Left renal pelvis (tissue), 4 donors: ENCODE measurements at places on chromosomes 7 and 10. TPM values are rescaled to one million over a fixed set of nuclear protein-coding genes. Genes with fewer than 3 reads are reported as not detected.

GRCh38 chr10:8691498-8692017 is 637.1 kb downstream of the GATA3 start:
- DNase-seq, result no peak

CCL24 gene
- not detected for polyA plus RNA-seq

- no peak for DNase-seq
These were observed 5.7 kb downstream of the CYP17A1 start for GRCh38 chr10:102831322-102832071.

AOAH gene
- polyA plus RNA-seq, result 2.4 TPM

SHH gene
- 4.9 TPM for polyA plus RNA-seq

DNA sequence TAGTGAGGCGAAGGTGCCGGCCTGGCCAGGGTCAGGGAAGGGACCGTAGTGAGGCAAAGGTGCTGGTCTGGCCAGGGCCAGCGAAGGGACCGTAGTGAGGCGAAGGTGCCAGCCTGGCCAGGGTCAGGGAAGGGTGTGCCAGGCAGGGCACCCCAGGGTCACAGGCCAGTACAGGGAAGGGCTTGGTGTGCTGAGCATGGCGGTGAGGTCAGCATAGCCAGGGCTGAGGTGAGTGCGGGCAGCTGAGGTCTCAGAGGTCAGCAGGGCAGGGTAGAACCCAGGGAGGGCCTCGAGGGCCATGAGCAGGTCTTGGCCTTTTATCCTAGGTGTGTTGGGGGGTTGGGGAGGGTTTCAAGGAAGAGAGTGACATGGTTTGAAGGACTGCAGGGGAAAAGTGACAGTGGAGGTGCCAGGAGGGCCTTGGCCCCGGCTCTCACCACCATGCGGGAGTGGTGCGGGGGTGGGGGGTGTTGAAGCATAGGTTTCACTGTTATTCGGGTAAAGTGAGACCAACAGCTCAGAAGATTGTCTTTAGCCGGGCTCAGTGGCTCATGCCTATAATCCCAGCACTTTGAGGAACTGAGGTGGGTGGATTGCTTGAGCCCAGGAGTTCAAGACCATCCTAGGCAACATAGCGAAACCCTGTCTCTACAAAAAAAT is 93.3 kb downstream of the CHST15 start:
- no peak for DNase-seq

VSTM4 gene
- polyA plus RNA-seq, result 13.2 TPM

- no peak for DNase-seq
These were observed 433.9 kb upstream of the ZMIZ1 start for GRCh38 chr10:78634835-78635234.

- no peak for DNase-seq
These were observed 69.6 kb downstream of the ASB13 start for GRCh38 chr10:5596611-5597341.

GRCh38 chr7:587767-588166 is 68.1 kb upstream of the PDGFA start:
- no peak for DNase-seq

DNA sequence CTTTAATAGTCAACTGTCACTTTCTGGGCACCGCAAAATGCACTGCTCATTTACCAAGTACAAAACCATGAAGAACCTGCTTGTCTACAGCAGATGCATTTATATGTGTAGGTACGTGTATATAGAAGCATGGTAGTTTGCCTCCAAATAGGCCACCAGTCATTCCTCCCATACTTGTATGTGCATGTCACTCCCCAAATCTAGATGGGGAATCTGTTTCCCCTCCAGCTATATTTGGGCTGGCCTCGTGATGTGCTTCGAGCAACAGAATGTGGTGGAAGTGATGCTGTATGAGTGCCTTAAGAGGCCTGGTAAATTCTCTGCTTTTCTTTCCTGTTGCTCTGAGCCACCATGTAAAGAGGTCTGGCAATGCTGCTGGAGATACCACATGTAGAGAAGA is 47.1 kb downstream of the PSMC2 start:
- no peak for DNase-seq

GRCh38 chr7:92330835-92331438 is 85.2 kb downstream of the ANKIB1 start:
- DNase-seq, result no peak

GRCh38 chr10:101759309-101760247 is 16.3 kb downstream of the FGF8 start:
- DNase-seq, result no peak

DNA sequence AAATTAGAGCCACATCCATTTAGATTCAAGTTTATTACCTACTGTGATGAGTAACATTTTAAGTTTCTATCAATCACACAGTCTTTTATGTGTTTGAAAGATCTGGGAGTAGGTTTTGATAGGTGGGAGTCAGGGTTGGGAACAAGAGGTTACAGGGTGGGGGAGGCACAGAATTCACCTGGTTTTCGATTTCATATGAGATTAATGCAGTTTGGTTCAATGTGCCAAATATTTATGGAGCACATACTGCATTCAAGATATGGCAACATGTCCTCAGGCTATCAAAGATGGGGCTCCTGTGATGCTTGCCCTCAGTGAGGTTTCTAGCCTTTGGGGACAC is 564.1 kb downstream of the SUGCT start:
- no peak for DNase-seq

DNA sequence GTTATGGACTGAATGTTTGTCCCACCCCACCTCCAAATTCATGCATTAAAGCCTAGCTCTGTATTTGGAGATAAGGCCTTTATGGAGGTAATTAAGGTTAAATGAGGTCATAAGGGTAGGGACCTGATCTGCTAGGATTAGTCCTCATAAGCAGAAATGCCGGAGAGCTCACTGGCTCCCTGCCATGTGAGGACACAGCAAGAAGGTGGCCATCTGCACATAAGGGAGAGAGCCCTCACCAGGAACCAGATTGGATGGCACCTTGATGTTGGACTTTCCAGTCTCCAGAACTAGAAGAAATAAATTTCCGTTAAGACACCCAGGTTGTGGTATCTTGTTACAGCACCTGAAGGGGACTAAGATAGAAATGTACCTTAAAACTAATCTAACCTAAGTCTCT is 816.1 kb upstream of the C7orf33 start:
- DNase-seq, result no peak

DNA sequence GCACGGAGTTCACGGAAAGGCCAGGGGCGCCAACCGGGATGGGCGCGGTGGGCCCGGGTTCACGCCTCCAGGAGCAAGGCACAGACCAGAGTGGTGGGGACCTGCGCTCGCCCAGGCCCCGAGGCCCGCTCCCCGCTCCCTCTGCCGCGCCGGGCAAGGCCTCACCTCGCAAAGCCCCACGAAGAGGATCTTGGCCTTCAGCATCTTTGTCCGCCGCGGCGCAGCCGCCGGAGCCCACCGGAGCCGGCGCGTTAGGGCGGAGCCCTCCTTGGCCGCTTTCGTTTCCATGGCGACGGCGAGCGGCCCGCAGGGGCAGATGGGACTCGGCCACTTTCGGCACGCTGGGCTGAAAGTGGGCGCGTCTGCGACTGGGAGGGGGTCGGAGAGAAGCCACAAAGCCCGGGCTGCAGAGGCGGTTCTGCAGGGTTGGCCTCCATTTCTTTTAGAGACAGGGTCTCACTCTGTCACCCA is 944.4 kb upstream of the ZNF722 start:
- no peak for DNase-seq
